CD8-positive, alpha-beta memory T cell (primary cell): ENCODE measurements at places on chromosomes 3 and 15.

GRCh38 chr15:57708047-57708446 lies 1.5 kb downstream of the POLR2M start:
- peak overlapping the region; percentile 85 for H3K27ac ChIP-seq
- peaks cover 41% of the 10 kb centered on the region for H3K4me1 ChIP-seq
- peak overlapping the region; percentile 85 for H3K4me3 ChIP-seq
- H3K27me3 ChIP-seq = no peaks in the 10 kb centered on the region
- DNase-seq = no peak

DNA sequence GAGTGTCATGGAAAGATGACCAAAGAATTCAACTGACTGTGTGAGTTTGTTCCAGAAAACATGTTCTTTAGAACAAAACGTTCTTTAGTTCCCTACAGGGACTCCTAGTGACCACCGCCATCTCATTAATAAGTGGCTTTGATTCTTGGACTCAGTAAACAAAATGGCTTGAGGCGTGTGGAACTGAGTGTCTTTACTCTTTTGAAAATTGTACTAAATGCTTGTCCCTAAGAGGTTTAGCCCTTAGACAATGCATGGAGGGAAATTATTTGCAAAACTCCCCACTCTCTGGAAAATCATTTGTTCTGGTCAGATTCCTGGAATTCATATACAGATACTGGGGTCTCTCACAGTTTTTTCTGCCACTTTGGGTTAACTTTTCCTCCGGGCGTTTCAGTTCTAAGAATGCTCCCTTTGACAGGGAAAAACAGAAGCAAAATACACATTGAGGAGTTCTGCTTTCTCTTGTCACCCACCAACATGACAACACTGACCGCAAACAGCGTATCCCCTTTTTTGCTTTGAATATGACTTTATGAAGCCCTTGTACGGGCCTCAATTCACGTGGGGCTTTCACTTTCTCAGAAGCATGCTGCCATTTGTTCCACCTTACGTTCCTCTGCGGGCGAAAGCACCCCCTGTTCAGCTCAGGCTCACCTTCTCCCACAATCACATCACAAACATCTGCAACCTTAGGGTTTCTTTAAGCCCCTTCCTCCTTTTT lies 15.3 kb upstream of the NRROS start:
- peak overlapping the region; percentile 47 for H3K4me3 ChIP-seq
- no peaks in the 10 kb centered on the region for H3K27me3 ChIP-seq
- H3K4me1 ChIP-seq = peaks cover 14% of the 10 kb centered on the region
- H3K36me3 ChIP-seq = no peaks in the 10 kb centered on the region
- no peak for DNase-seq
- H3K27ac ChIP-seq = no peak overlapping the region

DNA sequence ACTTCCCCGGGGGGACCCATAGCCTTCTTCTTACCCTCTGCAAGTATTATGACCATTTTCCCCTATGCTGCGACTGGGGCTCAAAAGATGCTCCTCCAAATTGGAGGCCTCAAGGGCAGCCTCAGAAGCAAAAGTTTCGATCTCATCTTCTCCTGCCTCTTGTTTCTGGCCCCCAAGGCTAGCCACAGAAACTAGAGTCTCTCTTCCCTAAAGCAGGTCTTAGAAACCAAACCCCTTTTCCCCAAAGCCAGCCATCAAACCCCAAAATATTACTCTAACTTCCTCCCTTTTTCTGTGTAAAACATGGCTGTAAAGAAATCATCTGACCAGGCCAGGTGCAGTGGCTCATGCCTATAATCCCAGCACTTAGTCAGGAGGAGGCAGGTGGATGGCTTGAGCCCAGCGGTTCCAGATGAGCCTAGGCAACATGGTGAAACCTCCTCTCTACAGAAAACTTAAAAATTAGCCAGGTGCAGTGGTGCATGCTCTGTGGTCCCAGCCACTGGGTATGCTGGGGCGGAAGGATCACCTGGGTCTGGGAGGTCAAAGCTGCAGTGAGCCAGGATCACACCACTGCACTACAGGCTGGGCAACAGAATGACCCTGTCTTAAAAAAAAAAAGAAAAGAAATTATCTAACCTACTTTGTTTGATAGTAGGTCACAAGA lies 36.7 kb upstream of the MFGE8 start:
- no peak overlapping the region for H3K27ac ChIP-seq
- H3K4me1 ChIP-seq = no peaks in the 10 kb centered on the region
- no peaks in the 10 kb centered on the region for H3K36me3 ChIP-seq
- no peaks in the 10 kb centered on the region for H3K27me3 ChIP-seq
- no peak for DNase-seq

GRCh38 chr3:162538906-162539305 lies 1042.3 kb downstream of the OTOL1 start:
- no peaks in the 10 kb centered on the region for H3K4me1 ChIP-seq
- no peaks in the 10 kb centered on the region for H3K27me3 ChIP-seq
- no peak for DNase-seq
- no peak overlapping the region for H3K4me3 ChIP-seq
- no peak overlapping the region for H3K27ac ChIP-seq

DNA sequence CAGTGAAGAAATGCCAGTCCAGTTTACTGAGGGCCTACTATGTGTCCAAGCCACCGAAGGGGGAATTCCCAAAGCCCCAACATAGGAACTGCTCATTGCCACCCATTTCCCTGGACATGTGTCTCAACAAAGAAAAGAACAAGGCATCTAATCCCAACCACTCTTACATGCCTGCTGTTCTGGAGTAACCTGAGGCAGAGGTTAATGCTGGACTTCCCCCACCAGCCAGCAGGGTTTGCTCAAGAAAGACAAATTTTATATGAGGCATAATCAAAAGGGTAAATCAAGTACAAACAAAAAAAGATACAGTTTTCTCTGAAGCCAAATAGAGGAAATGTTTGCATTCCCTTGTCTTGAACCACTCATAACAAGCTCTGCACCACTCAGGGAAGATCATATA lies 4.1 kb downstream of the ADCY5 start:
- no peak for DNase-seq
- no peaks in the 10 kb centered on the region for H3K4me1 ChIP-seq
- H3K27ac ChIP-seq = no peak overlapping the region
- H3K27me3 ChIP-seq = peaks cover 5% of the 10 kb centered on the region
- no peak overlapping the region for H3K4me3 ChIP-seq

DNA sequence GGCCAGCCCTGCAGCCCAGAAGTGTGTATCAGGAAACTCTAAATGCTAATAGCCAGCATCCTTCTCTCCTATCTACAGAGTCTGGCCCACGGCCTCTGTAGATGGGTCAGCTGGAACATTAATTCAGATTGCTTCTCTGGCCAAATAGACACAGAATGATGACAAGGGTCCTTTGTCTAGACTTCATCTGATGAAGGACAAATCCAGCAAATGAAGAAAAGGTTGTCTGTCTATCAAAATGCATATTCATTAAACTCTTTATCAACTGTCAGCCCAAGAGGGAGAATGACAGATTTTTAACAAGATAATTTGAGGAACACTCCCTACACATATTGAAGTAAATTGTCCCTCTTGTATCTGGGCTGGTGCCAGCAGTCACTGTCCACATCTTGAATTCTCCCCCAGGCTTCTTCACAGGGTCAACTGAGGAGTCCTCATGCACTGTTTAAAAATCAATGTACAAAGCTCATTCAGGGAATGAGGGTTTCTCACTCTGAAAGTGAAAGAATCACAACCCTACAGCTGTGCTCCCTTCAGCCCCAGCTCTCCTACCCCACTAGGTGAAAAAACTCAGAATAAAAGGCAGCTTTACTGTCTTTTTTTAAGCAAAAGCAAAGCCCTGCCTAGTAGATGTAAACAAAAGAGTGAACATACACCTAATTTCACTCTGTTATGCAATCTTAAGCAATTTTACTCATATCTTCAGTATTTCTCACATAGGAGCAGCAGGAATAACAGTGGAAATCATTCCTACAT lies 507.7 kb downstream of the IGSF11 start:
- no peaks in the 10 kb centered on the region for H3K27me3 ChIP-seq
- no peaks in the 10 kb centered on the region for H3K36me3 ChIP-seq
- H3K4me1 ChIP-seq = no peaks in the 10 kb centered on the region
- no peak overlapping the region for H3K4me3 ChIP-seq
- DNase-seq = no peak

- no peaks in the 10 kb centered on the region for H3K4me1 ChIP-seq
- H3K4me3 ChIP-seq = no peak overlapping the region
- H3K27ac ChIP-seq = no peak overlapping the region
- H3K36me3 ChIP-seq = no peaks in the 10 kb centered on the region
- DNase-seq = no peak
These were observed 41.1 kb upstream of the NEDD4 start for GRCh38 chr15:56034514-56034913.

DNA sequence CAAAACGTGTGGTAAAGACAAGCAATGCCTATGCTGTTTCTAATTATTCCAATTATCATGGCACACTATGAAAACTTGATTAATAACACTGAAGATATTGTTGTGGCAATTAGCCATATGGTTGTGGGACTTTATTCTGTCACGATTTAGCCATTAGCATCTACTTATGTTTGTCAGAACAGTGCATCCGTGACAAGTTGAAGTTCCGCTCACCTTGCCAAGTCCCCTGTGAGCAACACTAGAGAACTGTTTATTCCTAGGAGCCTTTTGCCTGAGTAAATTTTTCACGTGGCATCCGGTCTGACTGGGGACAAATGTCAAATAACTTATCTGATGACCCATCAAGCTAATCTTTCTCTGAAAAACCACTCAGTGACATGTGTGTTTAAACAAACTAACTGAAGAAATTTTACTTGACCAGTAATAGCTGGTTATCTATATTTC lies 403.3 kb downstream of the TBC1D5 start:
- DNase-seq = no peak
- no peaks in the 10 kb centered on the region for H3K4me1 ChIP-seq
- H3K4me3 ChIP-seq = no peak overlapping the region
- H3K36me3 ChIP-seq = no peaks in the 10 kb centered on the region
- H3K27me3 ChIP-seq = no peaks in the 10 kb centered on the region
- H3K27ac ChIP-seq = no peak overlapping the region
